ENCODE measurements at places on chromosomes 4 and X.

- no peak for DNase-seq
These were observed 110.1 kb upstream of the MED14 start for GRCh38 chrX:40845331-40845911.

DNA sequence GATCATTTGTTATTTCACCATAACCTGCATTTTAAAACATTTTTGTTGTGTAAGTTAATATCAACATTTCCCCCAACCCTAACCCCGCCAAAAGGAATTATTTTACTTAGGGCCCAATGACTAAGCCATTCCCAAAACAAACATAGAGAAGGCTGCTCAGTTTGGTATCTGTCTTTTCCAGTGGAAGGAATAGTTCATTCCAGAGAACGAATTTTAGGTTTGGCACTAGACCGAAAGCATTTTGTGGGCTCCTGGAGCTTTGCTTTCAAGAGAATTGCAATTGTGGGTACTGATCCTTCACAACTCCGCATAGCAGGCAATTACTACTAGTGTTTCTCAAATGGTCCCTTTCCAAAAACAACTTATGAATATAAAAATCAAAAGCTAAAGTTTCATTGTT, 226.7 kb upstream of the MAD2L1 start:
- DNase-seq: no peak

DNA sequence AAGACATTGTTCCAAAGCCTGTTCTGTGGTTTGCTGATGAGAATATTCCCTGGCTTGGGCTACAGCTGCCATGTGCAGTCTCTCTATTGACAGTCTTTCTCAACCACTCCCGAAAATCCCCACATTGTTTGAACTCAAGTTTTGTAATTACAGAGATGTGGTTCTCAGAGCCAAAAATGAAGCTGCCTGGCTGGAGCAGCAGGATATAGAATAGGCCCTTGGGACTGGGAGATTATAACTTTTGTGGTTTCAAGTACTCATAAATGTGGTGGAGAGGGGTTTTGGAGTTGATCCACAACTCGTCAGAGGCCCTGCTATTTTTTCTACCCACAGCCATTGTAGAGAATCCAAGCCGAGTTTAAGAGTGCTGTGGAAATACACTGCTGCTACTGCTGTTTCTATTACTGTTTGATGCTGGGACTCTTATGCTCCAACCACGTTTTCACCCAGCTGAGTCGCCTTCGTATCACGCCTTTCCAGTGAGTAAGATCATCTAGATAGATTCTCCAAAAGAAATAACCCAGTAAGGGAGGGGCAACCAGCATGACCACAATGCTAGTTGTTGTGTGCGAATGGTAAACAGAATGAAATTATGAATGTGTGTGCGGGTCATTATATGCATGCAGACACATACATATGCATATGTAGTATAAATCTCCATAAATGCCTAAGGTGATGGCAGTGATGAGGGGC, 57.1 kb upstream of the ATXN3L start:
- no peak for DNase-seq

DNA sequence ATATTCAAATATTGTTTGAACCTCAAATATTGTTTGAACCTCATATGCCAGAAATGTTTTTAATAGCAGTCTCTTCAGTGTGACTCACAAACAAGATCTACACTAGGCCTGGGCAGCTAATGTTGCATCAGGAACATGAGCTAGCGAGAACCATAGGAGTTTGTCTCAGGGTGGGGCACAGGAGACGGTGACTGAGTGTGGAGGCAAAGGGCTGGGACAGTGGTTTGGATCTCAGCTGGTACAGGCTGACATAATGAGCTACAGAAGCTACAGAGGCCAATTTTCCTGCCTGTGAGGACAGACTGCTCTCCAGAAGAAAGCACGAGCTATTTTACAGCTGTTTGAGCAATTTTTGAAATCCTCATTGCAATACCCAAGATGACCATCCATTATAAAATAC, 224.7 kb downstream of the CENPC start:
- no peak for DNase-seq

DNA sequence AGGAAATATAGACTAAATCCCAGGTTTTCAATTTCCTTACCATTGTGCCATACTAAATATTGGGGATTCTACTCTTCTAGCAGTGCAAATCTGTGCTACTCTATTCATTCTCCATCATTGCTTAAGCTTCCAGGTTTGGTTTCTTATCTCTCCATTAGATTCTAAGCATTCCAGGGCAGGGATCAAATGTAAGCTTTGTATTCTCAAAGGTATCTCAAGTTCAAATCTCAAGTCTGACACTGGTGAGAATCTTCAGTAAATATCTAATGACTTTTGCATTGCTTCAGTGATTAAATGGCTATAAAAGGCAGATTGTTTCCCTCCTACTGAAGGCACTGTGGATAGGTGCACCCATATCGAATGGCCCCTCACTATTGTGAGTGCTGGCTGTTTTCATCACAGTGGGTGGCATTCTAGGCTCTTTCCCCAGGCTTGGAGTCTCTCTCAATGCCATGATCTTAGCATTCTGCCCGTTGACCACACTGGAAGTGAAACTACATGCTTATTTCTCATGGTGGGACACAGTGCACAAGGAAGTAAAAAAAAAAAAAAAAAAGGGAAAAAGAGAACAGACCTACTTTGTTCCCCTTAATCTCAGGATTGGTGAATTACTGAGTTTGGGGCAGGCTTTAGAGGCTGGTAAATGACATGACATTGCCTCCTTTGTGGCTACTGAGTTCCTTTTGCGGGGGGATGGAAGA, 28.7 kb downstream of the FAM9C start:
- DNase-seq: no peak

GRCh38 chr4:152705903-152706302, 26.1 kb upstream of the TMEM154 start:
- no peak for DNase-seq

DNA sequence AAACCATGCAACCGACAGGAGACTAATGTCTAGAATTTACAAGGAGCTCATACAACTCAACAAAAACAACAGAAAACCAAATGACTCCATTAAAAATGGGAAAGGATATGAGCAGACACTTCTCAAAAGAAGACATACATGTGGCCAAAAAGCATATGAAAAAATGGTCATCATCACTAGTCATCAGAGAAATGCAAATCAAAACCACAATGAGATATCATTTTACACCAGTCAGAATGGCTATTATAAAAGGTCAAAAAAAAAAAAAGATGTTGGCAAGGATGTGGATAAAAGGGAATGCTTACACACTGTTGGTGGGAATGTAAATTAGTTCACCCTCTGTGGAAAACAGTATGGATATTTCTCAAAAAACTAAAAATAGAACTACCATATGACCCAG, 50.5 kb upstream of the CHRDL1 start:
- no peak for DNase-seq

GRCh38 chrX:68880846-68881552, 52.2 kb downstream of the EFNB1 start:
- no peak for DNase-seq

DNA sequence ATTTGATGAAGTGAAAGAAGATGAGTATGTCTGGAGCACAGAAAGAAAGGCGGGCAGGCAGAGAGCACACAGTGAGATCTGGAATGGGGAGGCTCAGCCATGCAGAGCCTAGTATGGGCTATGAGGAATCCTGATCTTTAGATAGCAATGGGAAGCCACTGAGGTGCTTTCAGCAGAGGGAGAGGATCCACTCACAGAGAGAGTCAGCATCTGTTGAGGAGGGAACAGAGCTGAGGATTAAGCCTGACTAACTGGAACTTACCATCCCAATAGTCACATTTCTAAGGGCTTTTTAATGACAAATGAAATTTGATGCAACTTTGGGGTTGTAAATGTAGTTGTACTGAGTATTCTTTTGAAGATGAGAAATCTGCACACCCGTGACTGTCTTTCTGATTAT, 20.6 kb upstream of the FGFBP2 start:
- DNase-seq: no peak

GRCh38 chr4:124726269-124726668, 13.7 kb upstream of the ANKRD50 start:
- DNase-seq: no peak

DNA sequence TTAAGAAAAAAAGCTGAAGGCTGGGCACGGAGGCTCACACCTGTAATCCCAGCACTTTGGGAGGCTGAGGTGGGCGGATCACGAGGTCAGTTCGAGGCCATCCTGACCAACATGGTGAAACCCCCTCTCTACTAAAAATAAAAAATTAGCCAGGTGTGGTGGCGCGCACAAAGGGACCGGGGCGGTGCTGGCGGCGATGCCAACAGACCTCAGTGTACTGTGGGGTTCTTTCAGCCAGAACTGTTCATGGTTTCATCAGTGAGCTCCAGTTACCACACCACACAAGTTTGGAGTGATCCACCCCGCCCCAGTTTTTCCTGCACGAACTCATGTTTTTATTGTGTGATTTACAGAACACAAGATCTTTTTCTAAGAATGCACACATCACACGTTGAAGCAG, 21.2 kb upstream of the IRAK1 start:
- no peak for DNase-seq

Data from CD8-positive, alpha-beta memory T cell (primary cell).